ENCODE measurements at places on chromosomes 5 and 9.

- DNase-seq: no peak
These were observed 99.1 kb upstream of the RASGRF2 start for GRCh38 chr5:80860924-80861613.

- no peak for DNase-seq
These were observed 219.5 kb upstream of the CDH10 start for GRCh38 chr5:24864244-24864643.

- no peak for DNase-seq
These were observed 453.3 kb upstream of the ITGA1 start for GRCh38 chr5:52334367-52334766.

DNA sequence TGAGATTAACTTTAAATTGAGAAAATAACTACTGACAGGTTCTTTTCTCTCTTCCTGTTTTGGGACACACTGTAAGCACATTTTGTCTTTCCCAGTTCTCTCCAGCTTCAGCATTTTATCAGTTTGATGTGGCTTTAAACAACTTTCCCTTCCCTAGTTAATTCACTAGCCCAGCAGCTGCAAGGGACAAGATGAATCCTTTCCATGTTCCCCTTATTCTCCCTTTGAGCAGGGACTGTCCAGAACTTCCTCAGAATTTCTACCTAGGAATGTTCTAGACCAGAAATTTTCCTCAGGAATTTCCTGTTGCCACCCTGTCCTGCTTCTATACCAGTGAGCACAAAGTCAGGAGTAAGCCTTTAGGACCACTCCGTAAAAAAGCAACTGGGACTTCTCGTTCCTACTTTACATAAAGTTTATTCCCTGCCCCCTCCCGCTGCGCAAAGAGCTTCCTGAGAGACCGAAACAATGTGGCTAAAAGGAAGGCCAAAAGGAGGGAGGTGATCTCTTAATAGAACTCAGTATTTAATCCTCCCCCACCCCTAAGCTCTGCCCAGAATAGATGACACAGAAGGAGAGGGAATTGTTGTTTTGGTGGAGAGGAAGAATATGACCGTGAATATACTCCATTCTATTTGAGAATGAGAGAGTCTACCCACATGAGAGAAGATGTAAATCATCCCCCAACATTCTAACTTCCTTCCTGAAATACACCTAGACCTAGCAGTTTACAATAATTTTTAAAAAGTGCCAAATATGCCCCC lies 61.9 kb downstream of the GLIS3 start:
- DNase-seq: no peak

DNA sequence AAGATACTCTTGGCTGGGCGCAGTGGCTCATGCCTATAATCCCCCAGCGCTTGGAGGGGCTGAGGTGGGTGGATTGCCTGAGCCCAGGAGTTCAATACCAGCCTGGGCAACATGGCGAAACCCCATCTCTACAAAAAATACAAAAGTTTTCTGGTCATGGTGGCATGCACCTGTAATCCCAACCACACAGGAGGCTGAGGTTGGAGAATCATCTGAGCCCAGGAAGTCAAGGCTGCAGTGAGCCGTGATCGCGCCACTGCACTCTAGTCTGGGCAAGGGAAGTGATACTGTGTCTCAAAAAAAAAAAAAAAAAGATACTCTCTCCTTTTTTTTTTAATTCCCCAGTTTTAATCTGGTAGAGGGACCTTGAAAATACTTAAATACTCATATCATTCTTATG lies 15.0 kb downstream of the ANKRD33B start:
- peak; percentile 23 for DNase-seq

DNA sequence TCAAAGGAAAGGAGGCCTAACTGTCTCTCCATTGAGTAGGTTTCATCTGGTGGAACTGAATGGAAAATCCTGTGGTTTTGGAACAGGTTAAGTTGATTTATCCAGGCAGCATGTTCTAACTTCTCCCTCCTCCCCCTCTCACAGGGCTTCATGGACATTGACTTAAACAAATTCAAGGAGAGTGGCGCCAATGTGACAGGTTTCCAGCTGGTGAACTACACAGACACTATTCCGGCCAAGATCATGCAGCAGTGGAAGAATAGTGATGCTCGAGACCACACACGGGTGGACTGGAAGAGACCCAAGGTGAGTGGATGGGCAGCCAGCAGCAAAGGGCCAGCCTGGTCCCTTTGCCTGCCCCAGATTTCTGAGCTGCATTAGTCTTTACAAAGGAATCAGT lies 183.9 kb downstream of the GRIA1 start:
- DNase-seq: no peak

DNA sequence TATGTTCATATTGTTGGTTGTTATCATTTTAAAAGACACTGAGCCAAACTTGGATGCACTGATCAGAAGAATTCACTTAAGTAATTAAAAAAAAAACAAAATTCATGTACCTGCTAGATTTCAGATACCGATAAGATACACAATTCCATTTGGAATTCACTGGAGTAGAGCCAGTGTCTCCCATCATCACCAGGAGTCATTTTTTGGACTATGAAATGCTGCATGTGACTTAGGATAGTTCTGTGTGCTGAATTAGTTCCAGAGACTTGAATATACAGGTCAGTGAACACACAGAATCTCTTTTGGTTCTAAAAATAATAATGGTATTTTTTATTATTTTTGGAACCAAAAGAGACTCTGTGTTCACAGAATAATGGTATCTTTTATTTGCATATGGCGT lies 482.6 kb upstream of the PIK3R1 start:
- no peak for DNase-seq
